Hippocampal formation (tissue), 2 donors: ENCODE measurements at places on chromosomes 11 and 22.

DNA sequence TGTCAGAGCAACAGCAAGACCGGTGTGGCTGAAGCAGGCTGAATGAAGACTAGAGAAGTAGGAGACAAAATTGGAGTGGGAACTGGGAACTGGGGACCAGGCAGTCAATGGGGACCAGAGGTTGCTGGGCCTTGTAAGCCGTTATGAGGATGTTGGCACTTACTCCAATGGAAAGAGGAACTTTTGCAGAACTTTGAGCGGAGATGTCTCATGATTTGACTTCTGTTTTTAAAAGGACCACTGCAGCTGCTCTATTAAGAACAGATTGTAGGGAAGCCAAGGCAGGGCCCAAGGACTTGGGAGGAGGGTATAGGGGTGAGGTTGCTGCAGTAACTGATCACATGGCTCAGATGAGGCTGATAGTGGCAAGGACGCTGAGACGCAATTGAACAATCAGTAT lies 34.2 kb downstream of the IL18 start:
- no peak for DNase-seq

GRCh38 chr11:111947143-111947542 lies 10.0 kb downstream of the DIXDC1 start:
- DNase-seq = no peak

GRCh38 chr11:78525720-78526119 lies 48.9 kb downstream of the NARS2 start:
- no peak for DNase-seq

DNA sequence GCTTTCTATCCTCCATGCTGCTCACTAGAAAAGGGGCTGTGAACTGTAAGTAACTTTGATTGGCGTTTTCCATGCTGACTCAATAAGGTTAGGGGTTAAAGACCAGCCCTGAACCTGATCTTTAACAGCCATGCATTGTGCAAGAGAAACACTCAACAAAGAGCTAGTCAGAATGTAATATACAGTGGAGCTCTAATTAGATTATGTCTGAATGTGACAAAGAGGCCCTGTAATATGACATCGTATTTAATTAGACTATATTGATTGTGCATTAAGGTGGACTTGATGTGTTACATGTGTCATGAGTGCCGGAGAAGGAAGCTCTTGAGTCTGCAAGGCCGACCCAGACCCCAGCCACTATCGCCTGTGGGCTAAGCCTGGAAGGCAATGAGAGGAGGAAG lies 70.5 kb downstream of the PKNOX2 start:
- no peak for DNase-seq

GRCh38 chr22:24230911-24231656 lies 13.8 kb downstream of the GGT5 start:
- DNase-seq = no peak

DNA sequence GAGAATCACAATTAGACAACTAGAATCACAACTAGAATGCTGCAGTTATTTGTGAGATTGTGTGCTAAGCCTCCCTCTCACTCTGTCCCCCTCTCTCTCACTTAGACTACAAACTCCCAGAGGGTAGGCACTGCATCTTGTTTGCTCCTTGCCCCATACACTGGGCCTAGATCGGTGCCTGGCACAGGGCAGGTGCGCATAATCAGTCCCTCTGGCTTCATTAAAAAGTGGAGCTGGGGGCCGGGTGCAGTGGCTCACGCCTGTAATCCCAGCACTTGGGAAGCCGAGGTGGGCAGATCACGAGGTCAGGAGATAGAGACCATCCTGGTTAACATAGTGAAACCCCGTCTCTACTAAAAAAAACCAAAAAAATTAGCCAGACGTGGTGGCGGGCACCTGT lies 456.8 kb downstream of the MIAT start:
- no peak for DNase-seq

DNA sequence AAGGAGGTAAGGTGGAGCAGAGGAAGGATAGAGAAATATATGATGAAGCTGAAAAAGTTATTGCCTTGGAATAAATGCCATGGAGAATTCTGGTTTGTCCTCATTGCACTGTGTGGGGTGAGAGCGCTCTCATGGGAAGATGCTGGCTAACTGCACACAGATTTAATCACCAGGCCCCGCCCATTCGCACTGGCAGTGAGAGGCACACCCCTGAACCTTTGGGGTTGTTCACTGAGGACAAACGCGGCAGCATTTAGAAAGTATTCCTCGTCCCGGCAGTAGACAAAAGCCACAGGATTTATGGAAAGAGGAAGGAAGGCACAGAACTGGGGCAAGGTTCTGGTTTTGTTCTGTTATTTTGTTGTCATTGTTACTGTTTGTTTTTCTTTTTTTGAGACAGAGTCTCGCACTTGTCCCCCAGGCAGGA lies 70.2 kb downstream of the MED15 start:
- no peak for DNase-seq

GRCh38 chr11:35746356-35747153 lies 84.0 kb downstream of the TRIM44 start:
- no peak for DNase-seq

- no peak for DNase-seq
Measured at GRCh38 chr11:3197878-3198528, 20.6 kb downstream of the MRGPRG start.

GRCh38 chr11:67507242-67507863 lies 609 bp downstream of the CDK2AP2 start:
- no peak for DNase-seq

DNA sequence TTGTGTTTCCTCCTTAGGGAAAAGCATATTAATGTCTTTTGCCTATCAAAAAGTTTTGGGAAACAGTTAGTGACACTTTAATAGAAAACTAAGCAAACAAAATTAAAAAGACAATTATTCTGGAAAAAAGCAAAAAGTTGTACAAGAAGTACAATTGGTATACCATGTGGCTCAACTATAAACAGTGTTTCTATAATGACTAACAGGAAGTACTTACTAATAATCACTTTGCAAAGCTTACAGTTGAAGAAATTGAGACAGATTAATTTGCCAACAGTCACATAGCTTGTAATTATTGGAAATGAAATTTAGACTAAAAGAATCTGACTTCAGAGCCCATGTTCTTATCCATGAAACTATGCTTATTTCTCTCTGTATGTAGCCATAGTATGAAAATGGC lies 24.7 kb downstream of the PPME1 start:
- DNase-seq = no peak

DNA sequence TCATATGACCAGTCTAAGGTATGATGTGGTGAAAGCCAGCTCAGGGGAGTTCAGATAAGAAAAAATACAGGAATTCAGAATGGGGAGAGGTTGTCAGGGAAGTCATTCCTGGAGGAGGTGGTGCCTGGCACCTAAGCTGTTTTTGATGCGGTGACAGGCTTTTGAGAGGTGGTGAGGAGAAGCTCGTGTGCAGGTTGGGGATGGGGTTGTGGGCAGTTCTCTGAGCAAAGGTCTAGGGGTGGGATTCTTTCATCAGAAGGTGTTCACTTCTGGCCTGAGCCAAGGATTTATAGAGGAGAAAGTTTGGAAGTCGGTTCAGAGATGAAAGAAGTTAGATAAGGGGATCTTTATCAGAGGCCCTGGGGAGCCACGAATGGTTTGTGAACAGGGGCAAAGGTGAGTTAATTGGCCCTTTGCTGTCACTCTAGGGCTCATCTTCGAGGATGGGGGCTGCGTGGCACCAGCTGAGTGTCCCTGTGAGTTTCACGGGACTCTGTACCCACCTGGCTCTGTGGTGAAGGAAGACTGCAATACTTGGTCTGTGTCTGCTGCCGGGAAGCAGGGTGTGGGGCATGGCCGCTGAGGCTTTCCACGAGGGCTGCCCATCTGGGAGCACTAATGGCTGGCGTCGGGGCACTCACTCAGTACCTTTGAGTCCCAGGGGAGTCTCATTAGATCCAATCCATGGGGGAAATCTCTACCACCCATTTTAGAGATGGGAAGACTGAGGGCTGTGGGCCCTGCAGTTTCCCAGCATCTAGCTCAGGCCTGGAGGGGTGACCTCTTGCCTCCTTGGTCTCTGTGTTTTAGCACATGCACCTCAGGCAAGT lies 13.4 kb downstream of the OTOG start:
- DNase-seq = no peak
